ENCODE measurements at places on chromosomes 1 and 21.

DNA sequence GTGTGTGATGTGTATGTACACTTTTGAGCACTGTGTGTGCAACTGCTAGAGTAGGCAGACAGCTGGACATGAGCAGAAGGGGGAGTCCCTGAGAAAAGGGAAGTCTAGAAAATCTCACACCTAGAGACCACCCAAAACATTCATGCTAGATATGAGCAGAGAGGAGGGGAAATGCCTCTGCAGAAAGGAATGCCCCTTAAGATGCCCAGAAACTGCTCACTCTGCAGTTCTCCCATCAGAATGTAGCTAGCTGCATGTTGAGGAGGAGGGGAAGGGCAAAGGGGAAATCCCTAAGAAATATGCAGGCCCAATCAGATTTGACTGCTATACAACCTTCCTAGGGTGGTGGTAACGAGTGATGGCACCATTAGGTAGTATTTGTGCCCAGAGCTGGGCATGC, 31.8 kb upstream of the MAGOH start:
- DNase-seq = no peak

GRCh38 chr1:31239653-31240241, at the start of gene NKAIN1:
Gene NKAIN1, minus strand, starts transcription at chr1:31239887. Its CDS starts 340 bp downstream, at chr1:31239547.
- no peak for DNase-seq

DNA sequence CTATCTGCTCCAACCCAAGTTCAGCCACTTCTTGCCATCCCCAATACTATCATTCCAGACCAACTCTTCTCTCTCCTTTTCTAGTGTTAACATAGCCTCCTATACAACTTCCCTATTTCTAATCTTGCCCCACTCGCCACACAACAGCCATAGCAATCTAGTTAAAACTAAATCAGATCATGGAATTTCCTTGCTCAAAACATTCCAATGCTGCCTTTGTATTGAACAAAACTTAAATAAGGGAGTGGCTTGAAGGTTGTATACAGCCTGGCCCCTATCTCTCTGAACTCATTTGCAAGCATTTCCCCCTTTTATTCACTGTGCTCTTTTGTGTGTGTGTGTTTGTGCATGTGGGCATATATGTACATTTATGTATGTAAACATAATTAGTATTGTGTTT, 118.1 kb upstream of the SGIP1 start:
- no peak for DNase-seq

DNA sequence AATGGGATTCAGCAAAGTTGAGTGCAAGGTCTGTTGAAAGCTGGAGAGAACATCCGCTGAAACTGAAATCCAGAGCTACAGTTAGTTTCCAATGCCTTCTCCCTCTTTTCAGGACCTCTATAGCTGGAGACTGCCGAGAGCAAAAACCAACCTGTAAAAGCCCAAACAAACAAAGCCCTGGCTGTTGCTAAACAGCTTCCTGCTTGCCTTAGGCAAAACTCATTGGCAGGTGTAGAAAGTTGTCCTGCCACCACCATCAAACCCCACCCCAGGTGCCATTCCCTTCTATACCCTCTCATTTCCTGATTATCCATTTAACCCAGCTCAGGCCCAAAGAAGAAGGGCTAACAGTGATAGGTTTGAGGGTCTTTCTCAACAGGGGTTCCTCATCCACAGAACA, 24.7 kb downstream of the SCYL3 start:
- no peak for DNase-seq

- no peak for DNase-seq
Observed at GRCh38 chr1:106986603-106987002, 69.9 kb upstream of the PRMT6 start.

Measured in CD4-positive, alpha-beta T cell treated with Interleukin-4 for 1 hour (primary cell).